ENCODE measurements at places on chromosomes 11 and 22. TPM values are rescaled to one million over a fixed set of nuclear protein-coding genes. Genes with fewer than 3 reads are reported as not detected.

DNA sequence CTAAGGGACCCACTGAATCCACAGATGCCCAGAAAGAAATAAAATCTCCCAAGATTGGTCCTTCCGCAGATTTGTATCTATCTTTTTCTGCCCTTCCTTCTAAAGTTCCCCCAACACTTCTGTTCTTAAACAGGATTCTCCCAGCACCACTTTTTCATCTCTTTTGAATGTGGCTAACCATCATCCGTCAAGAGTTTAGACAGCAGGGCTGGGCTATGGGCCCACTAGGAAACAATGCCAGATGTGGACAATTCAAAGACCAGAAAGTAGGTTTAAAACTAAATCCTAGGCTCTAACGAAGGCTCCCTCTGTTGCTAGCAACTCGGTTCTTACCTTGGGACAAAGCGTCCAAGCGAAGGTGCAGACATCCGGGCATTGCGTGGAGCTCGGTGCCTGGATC, 100.0 kb downstream of the AMBRA1 start:
- DNase-seq: no peak

GRCh38 chr11:63837027-63837688, 1.8 kb upstream of the MARK2 start:
- peak; percentile 66 for DNase-seq

GRCh38 chr11:2307501-2308331, 5.9 kb downstream of the TSPAN32 start:
- no peak for DNase-seq

GRCh38 chr11:23569134-23569533, 708.9 kb upstream of the CCDC179 start:
- DNase-seq: no peak

DNA sequence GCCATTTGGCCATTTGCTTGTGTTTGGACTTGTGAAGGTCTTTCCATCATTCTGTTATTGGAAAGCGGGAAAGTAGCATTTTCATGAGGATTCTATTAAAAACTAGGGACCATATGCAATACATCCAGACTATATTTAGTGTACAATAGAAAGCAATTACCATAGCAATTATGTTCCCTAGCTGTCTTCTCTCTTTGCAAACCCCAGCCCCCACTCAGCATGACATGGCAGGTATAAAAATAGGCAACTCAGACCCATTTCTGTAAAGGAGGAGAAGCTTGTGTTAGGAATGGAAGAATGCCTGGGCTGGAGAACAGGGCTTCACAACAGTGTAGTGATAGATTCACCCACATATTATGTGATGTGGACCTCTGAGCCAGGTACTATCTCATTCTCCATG, 12.4 kb downstream of the OR51B6 start:
- no peak for DNase-seq

- DNase-seq: no peak
These were observed 2.9 kb downstream of the CSNK1E start for GRCh38 chr22:38314051-38314932.

- DNase-seq: no peak
These were observed 9.8 kb downstream of the KRTAP5-6 start for GRCh38 chr11:1706634-1707400.

GRCh38 chr11:30433831-30434230, 110.9 kb downstream of the ARL14EP start:
- no peak for DNase-seq

DNA sequence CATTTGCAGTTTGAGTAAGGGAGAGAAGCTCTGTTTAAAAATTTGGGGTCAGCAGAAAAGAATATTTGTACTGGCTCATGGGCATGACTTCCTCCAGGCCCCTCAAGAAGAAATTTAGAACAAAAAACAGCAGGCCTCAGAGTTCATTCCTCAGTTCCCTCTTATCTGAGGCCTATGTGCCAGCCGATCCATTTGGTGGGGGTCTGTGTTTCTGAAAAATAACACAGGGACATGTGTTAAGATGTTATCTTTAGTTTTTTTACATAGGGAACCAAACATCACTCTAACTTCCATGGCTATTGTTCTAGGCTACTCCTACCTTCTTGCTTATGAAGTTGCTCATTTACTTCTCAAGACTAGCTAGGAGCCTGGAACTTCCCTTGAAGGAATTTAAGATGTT, 16.2 kb upstream of the HSD17B12 start:
- no peak for DNase-seq

- no peak for DNase-seq
These were observed 35.9 kb downstream of the MMP27 start for GRCh38 chr11:102669664-102670063.

DNA sequence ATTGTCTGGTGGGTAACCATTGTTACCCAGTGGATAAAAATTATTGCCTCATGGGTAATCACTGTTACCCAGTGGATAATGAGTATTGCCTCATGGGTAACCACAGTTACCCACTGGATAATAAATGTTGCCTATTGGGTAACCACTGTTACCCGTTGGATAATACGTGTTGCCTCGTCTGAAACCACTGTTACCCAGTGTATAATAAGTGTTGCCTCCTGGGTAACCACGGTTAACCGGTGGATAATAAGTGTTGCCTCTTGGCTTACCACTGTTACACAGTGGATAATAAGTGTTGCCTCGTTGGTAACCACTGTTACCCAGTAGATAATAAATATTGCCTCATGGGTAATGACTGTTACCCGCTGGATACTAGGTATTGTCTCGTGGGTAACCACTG, 20.9 kb upstream of the NXPE4 start:
- DNase-seq: no peak

- DNase-seq: peak; percentile 30
These were observed 88.9 kb downstream of the MAML2 start for GRCh38 chr11:96254087-96254486.

DNA sequence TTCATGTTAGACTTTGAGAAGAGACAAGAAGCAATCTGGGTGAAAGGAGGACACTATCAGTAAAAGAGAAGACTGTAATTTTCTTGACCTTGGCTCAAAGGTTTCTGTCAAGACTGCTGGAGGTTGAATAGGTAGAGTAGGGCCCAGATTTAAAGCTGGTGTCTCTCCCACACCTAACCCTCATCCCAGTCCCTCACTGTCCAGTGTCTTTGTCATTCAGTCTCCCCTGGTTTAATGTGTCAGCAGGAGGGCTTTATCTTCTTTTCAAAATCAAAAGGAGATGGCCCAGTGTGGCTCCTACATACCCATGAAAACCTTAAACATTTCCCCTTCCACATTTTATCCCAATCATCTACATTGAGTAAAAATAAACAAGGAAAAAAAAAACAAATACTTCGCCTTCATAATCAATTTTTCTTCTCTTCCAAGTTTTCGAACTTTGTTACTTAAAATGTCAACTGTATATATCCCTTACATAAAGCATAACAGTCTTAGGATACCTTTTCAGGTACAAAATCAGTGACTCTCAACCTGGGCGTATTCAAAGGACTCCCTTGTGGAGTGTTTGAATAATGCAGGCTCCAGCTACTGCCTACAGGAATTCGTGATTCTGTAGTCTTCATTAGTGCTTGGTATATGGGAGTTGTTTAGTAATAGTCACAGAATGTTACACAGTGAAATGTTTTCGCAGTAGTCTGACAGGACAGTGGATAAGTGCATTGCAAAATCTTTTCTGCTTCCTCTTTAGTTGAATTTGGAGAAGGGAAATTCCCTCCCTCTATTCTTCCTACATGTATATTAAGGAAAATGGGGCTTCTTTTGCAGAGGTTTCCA, 87.2 kb downstream of the FAT3 start:
- no peak for DNase-seq

DNA sequence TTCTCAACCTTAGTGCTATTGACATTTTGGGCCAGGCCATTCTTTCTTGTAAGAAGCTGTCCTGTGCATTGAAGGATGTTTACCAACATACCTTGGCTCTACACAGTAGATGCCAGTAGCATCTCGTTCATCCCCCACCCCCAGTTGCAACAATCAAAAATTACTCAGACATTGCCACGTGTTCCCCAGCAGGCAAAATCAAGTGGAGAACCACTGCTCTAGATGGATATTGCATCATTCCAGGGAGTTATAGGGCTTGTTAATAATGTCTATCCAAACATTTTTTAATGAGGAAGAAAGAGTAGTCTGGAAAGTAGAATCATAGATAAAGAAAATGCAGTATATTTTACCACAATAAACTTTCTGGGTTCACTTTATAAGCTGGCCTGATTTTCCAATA, 64.1 kb downstream of the PRMT3 start:
- DNase-seq: no peak

DNA sequence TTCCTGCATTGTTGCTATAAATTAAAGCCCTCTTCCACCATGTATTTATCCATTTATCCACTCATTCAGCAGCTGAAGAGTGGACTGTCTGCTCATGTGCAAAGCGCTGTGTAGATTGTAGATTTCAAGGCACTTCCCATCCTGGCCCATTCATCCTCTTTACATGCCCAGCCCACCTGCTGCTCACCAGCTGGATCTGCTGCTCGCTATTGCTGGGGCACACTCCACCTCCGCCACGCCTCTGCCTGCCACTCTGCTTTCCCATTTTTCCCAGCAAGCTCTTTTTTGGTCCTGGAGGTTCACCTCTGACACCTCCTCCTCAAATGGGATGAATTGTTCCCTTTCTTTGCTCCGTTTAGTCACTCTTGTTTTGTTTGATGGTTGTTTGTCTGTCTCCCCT, 48.3 kb downstream of the CEP164 start:
- no peak for DNase-seq

GRCh38 chr22:41334951-41335635, 33.8 kb downstream of the ZC3H7B start:
- DNase-seq: no peak

GRCh38 chr22:29226351-29226981, 20.8 kb downstream of the EMID1 start:
- DNase-seq: no peak

DNA sequence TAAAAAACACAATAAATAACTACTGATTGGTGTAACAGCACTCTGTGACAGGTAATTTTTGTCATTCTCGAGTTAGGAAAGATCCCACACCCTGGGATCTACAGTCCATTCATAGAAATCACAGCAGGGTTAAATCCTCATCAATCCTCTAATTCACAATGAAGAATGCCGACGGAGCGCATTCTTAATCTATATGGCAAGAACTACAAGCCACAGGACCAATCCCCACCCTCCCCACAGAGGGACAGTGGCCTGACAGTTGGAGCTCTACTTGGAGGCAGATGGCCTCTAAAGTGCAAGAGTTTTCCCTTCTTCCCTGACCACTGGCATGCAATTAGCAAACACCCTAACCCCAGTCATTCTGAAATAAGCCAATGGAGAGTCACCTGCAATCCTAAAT, 34.2 kb downstream of the TCF20 start:
- no peak for DNase-seq

DNA sequence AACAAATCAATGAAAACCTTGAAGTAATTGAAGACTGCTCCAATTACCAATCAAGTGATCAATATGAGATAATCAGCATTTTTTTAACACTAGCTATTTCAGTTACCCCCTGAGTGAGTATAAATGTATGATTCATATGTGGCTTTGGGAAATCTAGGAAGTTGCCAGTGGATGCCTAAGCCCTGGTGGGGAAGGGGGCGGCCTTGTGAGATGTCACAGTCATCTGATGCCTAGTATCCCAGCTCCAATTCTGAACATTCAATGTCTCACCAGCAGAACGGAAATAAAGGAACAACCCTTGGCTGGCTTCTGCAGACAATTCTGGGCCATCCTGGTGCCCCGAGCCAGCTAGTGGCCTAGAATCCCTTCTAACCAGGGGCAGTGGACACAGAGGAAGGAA, 58.5 kb upstream of the TIMP3 start:
- DNase-seq: no peak

DNA sequence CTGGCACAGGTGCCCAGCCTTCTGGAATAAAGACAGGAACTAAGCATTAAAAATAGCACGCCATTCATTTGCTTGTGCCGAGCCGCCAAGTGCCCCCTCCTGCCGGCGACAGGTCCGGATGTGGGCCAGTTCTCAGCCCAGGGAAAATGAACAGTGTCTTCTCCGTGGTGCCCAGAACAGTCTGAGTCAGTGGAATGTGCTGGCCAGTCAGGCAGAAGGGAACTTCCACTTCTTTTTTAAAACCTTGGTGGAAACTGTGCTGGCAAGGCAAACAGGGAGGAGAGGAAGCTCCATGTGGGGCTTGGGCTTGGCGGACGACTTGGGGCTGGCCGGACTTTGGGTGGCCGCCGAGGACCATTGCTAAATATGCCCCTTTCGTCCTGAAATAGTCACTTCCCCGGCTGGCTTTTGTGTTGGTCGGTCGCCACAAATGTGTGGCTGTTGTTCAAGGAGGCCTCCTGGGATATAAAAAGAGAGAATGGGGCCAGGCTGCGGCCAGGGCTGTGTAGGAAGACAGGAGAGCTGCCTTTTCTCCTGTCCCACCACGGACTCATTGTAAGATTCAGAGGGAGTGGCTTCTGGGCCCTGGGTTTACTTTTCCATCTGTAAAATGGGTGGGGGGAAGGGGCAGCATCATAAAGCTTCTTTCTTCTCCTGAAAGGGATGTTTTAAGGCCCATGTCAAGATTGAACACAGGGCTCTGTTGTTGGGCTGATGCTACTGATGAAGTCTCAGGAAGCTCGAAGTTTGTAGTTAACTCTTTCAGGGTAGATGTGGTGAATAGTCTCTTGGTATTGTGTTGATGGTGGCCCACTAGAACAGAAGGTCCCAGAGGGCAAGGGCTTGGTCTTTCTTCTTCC, 101.0 kb downstream of the PTPRJ start:
- peak; percentile 16 for DNase-seq

DNA sequence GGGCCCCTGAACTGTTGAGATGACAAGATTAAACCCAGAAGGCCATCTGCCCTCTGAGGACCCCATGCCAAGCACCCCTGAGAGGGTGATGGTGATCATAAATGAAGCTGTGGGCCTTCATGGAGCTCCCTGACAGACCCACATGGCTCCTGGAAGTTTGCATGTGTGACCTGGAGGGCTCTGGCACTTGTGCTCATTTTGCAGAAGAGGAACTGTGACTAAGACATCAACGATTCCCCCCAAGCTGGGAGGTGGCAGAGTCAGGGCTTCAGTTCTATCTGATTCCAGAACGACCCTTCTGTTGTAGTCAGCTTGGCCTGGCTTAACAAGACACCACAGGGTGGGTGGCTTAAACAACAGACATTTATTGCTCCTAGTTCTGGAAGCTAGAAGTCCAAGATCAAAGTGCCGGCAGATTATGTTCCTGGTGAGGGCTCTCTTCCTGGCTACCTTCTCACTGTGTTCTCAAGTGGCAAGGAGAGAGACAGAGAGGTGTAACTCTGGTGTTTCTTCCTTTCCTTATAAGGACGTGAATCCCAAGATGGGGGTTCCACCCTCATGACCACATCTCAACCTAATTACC, 46.4 kb upstream of the CD82 start:
- no peak for DNase-seq

GRCh38 chr11:43574411-43574810, 106.1 kb upstream of the HSD17B12 start:
- no peak for DNase-seq

NEFH gene
- 8.4 TPM for total RNA-seq

GSTT2B gene
- total RNA-seq: 0.91 TPM

OR52A1 gene
- not detected for total RNA-seq

OR51B5 gene
- total RNA-seq: not detected

OR52N4 gene
- 0.16 TPM for total RNA-seq

ZP1 gene
- not detected for total RNA-seq

GAB4 gene
- total RNA-seq: not detected

MRGPRE gene
- total RNA-seq: not detected

TLCD5 gene
- 1.7 TPM for total RNA-seq

SYT8 gene
- not detected for total RNA-seq

DSCAML1 gene
- not detected for total RNA-seq

P2RY6 gene
- total RNA-seq: not detected

CD81 gene
- total RNA-seq: 236 TPM

TNNI2 gene
- total RNA-seq: not detected

OR51B4 gene
- total RNA-seq: not detected

TTLL8 gene
- total RNA-seq: not detected

APOL4 gene
- total RNA-seq: not detected

RAG1 gene
- 0.70 TPM for total RNA-seq

FAM180B gene
- total RNA-seq: not detected

CRYBB3 gene
- not detected for total RNA-seq
